ACHN (cell line): ENCODE measurements at places on chromosomes 6 and 20.

DNA sequence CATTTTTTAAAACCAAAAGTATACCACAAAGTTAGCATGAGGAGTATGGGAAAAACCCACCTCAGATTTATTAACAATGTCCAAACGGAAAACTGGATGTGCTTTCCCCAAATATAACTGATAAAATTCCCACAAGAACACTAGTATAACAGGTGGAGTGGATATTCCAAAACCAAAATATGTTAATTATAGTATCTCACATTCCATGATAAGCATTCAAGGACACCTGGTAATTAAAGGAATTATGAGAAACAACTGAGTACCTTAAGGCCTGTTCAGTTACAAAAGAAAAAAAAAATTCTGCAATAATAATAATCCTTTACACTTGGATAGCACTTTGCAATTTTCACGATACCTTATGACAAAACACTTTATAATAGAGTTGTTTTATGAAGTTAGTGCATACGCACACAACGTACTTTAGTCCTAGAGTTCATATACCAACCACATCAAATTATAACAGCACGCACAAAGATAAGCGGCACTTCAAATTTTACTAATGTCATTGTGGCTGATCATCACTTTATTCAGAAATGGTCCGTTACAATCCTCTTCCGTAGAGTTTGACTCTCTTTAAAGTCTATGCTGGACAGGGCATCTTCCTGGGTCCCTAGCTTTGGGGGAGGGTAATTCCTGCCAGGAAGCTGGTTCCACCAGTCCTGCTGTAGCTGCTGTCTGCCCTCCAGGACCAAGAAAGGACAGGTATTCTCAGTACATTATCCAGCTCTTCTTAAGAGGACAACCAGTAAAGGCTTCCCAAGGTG lies 1.7 kb downstream of the CDK19 start:
- peak; percentile 16 for DNase-seq

GRCh38 chr6:107064579-107065065 lies 36.6 kb downstream of the MTRES1 start:
- peak; percentile 82 for DNase-seq

- no peak for DNase-seq
These were observed 480.7 kb downstream of the RFPL4B start for GRCh38 chr6:112827793-112828192.

DNA sequence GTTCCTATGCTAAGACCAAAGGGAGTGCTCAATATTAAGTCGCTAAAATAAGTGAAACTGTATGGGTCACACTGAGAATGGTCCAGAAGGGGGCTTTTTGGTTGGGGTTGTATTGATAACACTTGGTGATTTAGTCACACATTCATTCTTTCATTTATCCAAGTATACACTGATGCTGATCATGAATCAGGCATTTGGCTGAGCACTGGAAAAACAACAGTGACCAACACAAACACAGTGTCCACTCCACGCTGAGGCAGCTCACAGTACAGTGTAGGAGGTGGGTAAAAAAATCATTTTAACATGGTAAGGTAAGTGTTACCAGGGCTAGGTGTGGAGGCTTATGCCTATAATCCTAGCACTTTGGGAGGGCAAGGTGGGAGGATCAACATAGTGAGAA lies 9.2 kb upstream of the FAM83C start:
- DNase-seq = no peak

DNA sequence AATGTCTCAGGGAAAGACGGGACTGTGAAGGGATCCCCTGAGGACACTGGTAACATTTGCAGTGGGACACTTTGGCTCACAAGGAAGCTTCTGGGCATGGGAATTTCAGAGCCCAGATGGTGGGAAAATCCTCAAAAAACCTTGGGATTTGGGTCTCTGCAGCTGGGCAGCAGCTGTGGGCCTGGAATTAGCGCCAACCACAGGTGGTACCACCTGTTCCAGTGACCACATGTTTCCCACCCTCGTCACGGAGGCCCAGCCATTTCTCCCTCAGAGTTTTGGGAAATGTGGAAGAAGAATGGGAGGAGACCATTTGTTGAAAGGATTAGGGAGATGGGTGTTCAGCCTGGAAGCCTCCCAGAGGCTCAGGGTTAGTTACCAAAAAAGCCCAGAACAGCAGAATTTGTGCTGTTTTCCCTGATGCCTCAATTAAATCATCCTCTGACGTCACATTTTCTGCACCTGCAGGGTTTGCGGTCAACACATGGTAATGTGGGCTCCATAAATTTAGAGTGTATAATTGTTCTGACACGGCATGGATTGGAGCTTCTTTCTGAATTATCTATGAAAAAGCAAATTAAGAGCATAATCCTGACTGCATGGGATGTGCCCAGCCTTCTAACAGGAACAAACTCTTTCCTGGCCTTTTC lies 34.4 kb downstream of the EDN3 start:
- DNase-seq = no peak

- no peak for DNase-seq
These were observed 72.3 kb upstream of the ADGRF1 start for GRCh38 chr6:47114460-47114859.

GRCh38 chr20:24819331-24819965 lies 129.6 kb upstream of the CST7 start:
- DNase-seq = no peak

GRCh38 chr20:38001981-38002380 lies 31.3 kb downstream of the TTI1 start:
- DNase-seq = no peak

- no peak for DNase-seq
These were observed 217.1 kb downstream of the PRL start for GRCh38 chr6:22079783-22080182.

- DNase-seq = peak; percentile 67
These were observed 27.6 kb downstream of the DCDC2 start for GRCh38 chr6:24330137-24330732.

GRCh38 chr6:139732451-139732850 lies 358.0 kb upstream of the CITED2 start:
- DNase-seq = peak; percentile 56

GRCh38 chr20:24135781-24136180 lies 147.2 kb upstream of the GGTLC1 start:
- DNase-seq = no peak

- DNase-seq = peak; percentile 83
These were observed 105.1 kb upstream of the CNKSR3 start for GRCh38 chr6:154615483-154616025.

GRCh38 chr20:58026361-58026760 lies 202.1 kb downstream of the ANKRD60 start:
- DNase-seq = no peak

DNA sequence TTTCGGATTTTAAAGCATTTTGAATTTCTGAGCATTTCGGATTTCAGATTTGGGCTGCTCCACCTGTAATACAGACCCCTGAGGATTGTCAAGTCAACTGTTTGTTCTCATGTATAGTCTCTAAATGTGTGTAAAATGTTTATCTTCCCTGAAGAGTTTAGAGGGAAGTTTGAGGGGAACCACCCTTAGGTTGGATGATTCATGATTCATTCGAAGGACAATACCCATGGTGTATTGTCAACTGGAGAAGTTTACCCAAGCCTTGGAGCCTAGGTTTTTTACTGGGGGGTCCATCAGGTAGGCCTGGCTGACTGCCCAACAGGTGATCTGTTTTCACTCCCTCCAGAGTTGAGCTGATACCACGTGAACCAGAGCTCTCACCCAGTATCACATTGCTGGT lies 18.9 kb downstream of the GSTA4 start:
- no peak for DNase-seq

GRCh38 chr20:53981752-53982437 lies 88.5 kb downstream of the BCAS1 start:
- DNase-seq = no peak
